ENCODE measurements at places on chromosomes 5 and 9.

DNA sequence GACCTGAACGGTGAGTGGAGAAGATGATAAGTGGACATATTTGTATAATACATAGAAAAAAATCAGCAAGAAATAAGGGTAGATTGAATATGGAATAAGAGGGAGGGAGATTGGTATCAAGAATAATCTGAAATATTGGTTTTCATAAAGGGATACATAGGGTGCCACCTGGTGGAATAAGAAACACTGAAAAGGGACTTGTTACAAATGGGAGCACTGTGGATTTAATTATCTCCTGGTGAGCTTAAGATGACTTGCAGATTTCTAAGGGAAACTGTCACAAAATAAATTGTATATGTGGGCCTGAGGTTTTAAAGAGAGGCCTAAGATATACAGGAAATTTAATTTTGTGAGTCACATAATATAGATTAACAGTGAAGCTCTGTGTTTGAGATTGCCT lies 1403.5 kb upstream of the CDH18 start:
- no peak for DNase-seq

GRCh38 chr5:73983644-73984043 lies 357.6 kb downstream of the ARHGEF28 start:
- no peak for DNase-seq

- no peak for DNase-seq
Measured at GRCh38 chr5:71957292-71957898, 149.9 kb upstream of the MAP1B start.

- DNase-seq = no peak
Measured at GRCh38 chr9:128073253-128073886, 5.3 kb downstream of the SLC25A25 start.

DNA sequence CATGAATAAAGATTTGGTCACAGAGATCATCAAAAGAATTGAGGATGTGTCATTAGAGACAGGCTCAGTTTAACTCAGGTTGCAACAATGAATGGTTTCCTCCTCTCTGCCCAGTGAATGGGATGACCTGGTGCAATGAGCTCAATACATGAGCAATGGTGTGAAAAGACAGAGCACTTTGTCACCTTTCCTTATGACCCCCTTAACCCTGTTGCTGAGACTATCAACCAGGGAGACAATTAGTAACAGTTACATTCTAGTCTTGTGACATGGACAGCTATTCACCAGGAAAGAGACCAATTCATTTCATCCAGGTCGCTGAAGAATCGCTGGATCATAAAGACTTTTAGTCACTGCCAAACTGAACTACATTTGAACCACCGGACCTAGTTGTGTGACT lies 19.9 kb upstream of the CDH6 start:
- DNase-seq = no peak

- DNase-seq = peak; percentile 66
Measured at GRCh38 chr5:143008809-143009521, 238.8 kb downstream of the ARHGAP26 start.

- no peak for DNase-seq
Measured at GRCh38 chr9:117718085-117718484, 13.9 kb downstream of the TLR4 start.

GRCh38 chr9:93182572-93182971 lies 1.4 kb upstream of the WNK2 start:
- no peak for DNase-seq

- DNase-seq = no peak
Measured at GRCh38 chr9:34454571-34455065, 3.8 kb downstream of the FAM219A start.
